ENCODE measurements at places on chromosomes 3 and 15.

GRCh38 chr3:96865605-96866004 is 51.2 kb downstream of the EPHA6 start:
- DNase-seq, result no peak

DNA sequence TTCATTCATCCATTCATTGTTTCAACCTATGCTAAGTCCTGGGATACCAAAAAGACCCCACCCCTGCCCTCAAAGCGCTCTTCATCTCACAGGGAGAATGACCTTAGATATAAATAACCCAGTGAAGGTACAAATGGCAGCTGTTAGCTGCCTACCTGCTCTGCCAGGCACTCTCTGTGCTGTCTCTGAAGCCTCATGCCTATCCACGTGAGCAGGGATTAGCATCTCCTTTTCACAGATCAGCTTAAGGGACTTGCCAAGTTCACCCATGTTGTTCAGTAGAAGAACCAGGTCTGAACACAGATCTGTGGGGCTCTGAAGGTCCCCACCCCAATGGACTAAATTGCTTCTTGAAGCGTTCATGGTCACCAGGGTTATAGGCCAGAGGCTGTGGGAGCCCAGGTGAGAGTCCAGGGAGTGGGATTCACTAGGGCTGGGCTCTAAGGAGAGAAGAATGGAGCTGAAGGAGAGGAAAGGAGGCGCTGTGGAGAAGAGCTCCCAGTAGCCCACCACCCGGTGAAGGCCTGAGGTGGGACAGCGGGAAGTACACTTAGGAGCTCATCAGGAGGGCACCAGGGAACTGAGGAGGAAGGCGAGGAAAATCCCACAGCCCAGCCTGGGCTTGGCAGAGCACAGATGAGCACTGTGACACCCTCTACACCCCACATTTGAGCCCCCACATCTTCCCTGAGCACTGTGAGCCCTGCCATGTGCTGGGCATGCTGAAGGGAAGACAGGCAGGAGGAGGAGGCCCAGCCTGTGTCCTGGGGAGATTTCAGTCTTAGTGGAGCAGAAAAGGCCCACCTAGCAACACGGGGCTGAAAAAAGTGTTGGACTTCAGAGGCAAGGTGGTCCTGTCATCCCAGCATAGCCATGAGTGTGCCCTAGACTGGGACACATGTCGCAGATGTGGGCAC is 20.4 kb downstream of the RBP1 start:
- DNase-seq, result no peak

DNA sequence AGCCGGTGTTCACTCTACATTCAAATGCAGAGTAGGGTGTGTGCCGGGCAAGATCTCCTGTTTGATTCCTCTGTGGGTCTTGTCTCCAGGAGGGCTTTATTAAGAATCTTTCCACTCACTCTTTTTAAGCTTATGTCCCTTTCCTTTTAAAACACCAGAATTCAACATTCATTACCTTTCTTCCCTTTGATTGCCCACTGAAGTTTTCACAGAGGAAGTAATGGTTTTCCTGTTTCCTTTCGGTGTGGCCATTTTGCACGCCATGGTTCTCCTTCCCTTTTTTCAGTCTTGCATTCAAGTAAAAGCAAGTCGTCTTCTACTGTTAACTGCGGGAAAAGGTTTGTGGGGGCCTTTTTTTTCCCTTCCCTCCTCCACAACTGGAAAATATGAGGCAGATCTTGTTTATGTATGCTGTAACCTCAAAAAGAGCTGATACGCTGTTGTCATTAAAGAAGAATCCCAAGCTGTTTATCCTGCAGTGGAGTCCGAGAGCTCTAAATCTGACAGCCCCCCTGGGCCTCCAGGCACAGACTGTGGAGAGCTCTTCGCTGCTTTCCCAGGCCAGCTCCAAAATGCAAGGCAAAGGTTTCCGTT is 40.5 kb downstream of the FILIP1L start:
- DNase-seq, result no peak

DNA sequence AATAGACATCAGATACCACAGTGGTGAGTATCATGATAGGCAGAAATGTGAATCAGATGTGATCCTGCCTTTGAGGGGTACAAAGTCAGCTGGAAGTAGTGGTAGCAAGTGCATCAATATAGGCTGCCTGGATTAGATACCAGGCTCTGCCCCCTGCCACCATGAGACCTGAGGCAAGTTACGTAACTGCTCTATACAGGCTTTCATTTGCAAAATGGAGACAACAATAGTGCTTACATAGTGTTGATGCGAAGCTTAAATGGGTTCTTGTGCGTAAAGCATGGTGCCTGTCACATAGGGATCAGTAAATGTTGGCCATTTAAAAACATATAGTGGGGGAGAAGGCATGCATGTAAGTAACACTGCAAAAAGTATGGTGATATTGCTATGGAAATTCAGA is 158.0 kb downstream of the RYR3 start:
- no peak for DNase-seq

DNA sequence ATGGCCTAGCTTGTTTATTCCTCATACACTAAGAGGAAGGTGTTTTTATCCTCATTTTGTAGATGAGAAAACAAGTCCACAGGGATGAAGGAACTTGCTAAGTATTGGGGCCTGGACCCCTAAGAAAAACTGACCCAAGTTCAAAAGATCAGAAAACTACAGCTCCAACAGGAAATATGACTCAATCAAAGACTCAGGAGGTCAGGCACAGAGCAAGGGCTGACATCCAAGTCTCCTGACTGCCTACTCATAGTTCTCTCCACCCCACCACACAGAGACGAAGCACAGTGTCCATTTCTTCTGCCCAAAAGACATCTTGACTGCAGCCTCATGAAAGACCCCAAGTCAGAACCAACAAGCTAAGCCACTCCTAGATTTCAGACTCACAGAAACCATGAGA is 26.9 kb upstream of the TPM1 start:
- peak; percentile 72 for DNase-seq

DNA sequence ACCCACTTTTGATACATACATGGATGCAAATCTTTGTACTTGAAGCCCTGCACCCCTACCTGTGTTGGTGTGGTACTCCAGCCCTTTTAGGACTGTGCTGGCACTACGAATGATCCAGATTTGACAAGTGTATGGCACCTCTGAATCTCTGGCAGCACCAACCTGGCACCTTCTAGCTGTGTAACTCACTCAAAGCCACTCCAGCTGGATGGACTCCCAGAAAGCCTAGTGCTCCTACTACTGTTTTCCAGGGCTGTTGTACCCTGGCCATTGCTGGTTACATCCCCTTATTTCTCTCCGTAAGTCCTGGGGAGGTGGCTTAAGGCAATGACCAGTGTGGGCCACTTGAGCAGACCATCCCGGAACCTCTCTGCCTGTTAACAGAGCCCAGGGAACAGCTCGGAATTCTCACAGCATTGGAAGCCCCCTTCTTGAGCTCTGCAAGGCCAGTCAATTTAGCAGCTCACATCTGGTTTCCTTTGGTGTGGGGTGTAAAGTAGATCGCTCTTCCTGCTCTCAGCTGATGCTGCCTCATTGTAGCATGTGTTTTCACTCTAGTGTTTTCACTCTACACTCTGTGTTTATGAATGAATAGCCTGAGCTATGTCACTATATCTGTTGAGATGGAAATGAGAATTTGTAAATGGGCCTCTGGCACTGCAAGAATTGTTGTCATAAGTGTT is 12.2 kb downstream of the CALML4 start:
- DNase-seq, result no peak

DNA sequence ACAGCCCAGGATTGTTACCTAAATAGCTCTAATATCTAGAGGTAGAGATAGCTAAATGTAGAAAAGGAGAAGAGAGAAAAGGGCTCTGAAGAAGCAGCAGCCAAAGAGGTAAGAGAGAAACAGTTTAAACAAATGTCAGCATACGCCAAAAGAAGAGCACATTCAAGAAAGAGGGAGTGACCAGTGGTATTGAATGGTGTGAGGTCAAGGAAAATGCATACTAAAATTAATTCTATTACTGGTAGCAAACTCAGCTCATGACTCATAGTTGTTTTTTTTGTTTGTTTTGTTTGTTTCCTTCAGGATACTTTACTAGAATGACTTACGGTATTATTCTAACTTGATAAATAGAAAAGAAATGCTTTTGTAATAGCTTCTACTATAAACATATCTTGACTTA is 86.5 kb upstream of the FXR1 start:
- no peak for DNase-seq

DNA sequence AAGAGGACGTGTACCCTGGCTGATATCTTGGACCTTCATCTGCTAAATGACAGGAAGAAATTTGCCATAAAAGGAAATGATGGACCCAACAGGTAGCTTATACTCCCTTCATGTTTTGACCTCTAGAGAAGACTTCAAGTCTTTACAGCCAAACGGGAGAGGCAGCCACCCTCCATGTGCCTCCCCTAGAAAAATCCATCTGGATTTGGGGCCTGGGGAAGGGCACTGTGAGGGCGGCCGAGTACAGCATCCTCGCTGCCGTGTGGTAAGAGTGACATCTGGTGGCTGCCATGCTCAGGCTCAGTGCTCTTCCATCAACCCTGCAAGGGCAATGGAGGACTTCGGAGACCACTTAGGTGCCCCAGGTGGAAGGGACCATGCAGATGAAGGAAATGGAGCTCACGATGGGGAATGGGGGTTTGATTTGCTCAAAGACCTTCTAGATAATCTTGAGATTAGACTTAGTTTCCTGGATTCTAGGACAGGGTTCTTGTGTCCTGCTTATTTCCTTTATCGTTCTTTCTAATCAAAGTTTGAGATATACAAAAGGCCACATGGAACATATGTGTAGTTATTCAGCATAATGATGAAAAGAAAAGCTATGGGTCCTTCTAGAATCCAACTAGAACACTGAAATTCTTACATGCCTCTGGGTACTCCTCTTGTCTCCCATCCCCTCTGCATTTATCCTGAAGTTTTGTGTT is 44.4 kb downstream of the AQP9 start:
- DNase-seq, result peak; percentile 19

- DNase-seq, result no peak
These were observed 4.8 kb upstream of the RHOV start for GRCh38 chr15:40878785-40879184.

DNA sequence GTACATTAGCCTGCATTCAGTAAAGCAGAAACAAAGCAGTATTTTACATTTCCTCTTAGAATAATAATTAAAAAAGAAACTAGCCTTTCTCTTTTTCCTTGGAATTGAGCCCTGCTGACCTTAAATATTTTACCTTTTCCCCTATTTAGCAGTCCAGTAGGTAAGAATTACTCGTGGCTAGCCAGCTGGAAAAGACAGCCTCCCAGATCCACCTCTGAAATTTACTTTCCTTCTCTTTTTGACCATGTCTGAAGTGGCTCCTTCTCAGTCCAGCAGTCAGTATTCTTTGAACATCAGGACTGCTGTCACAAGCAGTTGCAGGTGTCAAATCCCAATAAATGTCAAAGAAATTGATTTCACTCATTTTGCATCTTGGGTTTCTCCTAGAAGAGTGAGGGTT is 311.5 kb upstream of the DCBLD2 start:
- DNase-seq, result no peak

DNA sequence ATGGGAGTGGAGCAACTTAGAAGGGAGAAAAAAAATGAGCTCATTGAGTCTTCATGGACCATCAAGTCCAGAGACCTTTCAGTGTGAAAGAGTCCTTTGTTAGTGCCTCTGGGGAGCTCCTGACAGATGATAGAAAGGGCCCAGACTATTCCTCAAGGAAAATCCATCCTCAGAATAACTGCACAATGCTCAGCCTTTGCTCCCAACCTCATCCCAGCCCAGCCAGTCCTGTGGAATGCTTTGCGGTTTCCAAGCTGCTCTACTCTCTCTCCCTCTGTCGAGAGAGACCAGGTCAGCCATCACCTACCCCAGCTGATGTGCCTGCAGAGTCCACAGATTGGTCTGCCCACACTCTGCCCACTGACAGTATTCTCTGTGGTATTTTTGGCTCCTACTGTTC is 406.2 kb downstream of the MFSD1 start:
- no peak for DNase-seq

GRCh38 chr15:52137432-52138357 is 25.1 kb upstream of the BCL2L10 start:
- no peak for DNase-seq

DNA sequence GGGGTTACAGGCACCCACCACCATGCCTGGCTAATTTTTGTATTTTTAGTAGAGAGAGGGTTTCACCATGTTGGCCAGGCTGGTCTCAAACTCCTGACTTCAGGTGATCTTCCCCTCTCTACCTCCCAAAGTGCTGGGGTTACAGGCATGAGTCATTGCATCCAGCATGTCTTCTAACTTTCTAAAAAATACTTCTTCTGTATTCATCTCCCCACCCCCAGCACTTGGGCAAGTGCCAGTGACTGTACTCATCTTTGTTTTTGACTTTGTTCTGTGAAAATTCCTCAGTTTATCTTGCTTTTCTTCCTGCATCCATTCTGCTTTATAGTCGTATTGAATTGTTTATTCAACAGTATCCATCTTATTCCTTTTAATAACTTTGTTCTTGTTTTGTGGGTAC is 47.6 kb downstream of the ARIH1 start:
- no peak for DNase-seq

Data from GM04504 (cell line).